ENCODE measurements at places on chromosomes 4 and X.

DNA sequence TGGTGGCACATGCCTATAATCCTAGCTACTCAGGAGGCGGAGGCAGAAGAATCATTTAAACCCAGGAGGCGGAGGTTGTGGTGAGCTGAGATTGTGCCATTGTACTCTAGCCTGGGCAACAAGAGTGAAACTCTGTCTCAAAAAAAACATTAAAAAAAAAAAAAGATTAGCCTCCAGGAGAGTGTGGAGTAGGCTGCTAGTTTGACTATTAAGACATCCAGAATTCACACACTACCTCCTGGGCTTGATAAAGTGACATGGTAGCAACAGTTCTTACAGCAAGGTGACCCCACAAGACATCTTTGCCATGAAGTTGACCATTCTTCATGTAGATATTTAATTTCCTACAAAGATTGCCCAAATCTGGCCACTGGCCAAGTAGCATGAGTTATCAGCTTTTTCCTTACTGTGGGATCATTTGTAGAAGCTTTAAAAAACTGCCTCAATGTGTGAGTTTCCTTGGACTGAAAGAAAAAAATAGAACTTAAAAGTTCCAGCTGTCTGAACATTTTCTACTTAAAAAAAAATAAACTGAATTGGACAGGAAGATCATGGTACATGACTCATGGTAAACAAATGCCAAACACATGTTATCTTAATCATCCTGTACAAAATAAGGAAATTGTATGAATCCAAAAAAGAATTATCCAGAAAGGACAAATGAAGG lies 35.3 kb upstream of the SPRY1 start:
- DNase-seq, result no peak

GRCh38 chr4:21469438-21470300 lies 478.9 kb downstream of the KCNIP4 start:
- DNase-seq, result peak; percentile 40

DNA sequence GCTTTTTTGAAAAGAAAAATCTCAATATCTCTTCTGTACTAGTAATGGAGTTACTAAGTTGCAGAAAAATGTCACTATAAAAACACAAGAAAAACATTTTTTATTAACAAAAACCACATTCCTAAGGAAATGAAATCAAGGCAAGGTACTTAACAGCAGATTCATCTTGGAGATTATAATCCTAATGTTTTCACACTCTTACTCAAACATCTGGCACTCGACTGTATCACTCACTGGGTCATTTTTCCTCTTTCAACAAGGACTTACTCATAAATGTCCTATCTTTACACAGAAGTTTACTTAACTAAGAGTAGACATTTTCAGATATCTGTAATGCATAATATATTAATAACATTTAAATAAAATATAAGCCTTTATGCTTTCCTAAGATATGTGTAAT lies 216.6 kb downstream of the NR3C2 start:
- no peak for DNase-seq

GRCh38 chr4:1474126-1475090 lies 68.2 kb upstream of the NKX1-1 start:
- DNase-seq, result no peak

DNA sequence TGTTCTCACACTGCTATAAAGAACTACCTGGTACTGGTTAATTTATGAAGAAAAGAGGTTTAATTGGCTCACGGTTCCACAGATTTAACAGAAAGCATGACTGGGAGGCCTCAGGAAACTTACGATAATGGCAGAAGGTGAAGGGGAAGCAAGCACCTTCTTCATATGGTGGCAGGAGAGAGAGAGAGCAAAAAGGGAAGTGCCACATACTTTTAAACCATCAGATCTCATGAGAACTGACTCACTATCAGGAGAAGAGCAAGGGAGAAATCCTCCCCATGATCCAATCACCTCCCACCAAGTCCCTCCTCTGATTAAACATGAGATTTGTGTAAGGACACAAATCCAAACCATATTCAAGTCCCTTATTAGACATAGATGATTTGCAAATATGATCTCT lies 12.3 kb upstream of the RAP2C start:
- DNase-seq, result no peak

DNA sequence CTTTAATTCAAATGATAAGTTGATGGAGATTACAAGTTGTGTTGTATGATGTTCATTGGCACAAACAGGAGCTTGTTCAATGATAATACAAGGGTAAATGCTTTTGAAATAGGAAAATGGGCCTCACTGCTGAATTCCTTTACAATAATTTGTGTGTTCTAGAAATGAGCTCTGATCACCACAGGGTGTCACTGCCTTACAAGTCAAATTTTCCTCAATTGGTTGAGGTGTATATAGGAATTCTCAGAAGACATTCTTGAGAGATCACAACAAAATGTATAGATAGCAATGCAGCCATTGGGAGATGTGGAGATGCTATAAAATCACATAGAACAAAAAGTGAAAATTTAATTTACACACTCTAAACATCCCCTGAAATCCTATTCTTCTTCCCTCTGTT lies 49.6 kb downstream of the KLF8 start:
- peak; percentile 15 for DNase-seq

DNA sequence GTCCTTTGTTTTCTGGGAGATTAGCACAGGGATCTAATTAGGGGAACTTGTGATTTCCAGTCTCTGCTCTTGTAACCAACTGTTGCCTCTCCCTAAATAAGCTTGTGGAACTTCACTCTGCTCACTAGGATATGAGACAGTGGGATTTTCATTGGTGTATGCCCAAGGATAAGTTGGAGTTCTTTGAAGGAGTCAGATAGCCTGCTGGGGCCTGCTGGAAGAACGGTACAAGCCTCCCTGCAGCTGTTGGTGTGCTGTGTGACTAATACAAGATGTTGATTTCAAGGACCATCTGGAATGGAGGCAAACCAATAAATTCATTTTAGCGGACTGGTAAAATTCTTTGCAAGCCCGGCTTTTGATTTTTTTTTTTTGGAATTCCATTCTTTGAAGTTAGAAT lies 167.0 kb downstream of the AASDH start:
- no peak for DNase-seq

DNA sequence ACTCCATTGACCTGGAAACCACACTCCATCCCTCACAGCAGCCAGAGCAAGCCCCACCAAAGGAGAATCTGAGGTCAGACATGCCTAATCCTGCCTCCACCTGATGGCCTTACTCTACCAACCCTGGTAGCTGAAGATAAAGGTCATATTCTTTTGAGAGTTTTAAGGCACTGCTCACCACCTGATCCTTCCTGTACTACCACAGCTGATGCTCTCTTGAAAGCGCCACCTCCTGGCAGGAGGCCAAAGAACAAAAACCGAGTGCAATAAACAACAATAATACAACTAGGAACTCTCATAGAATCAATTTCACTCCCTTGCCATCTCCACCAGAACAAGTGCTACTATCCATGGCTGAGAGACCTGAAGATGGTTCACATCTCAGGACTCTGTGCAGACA lies 301.6 kb downstream of the NAF1 start:
- no peak for DNase-seq

DNA sequence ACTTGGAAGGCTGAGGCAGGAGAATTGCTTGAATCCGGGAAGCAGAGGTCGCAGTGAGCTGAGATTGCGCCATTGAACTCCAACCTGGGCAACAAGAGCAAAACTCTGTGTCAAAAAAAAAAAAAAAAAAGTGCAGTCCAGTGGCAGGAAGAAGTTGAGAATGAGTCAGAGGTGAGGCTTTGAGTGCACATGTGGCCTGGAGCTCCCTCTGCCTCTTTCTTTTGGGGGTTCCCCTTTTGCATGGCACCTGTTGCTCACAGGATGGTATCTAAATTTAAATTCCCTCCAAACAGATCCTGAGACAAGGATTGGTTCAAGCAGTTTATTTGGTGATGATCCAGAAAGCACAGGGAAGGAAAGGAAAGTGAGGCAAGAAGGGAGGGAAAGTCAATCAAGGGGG lies 151.4 kb upstream of the STX18 start:
- DNase-seq, result peak; percentile 26

- peak; percentile 13 for DNase-seq
These were observed 56.0 kb downstream of the SPRY1 start for GRCh38 chr4:123452616-123453015.

GRCh38 chrX:104270212-104270611 lies 15.5 kb upstream of the ESX1 start:
- DNase-seq, result no peak

Data from ACHN (cell line).